T-cell (primary cell): ENCODE measurements at places on chromosomes 12 and 14.

DNA sequence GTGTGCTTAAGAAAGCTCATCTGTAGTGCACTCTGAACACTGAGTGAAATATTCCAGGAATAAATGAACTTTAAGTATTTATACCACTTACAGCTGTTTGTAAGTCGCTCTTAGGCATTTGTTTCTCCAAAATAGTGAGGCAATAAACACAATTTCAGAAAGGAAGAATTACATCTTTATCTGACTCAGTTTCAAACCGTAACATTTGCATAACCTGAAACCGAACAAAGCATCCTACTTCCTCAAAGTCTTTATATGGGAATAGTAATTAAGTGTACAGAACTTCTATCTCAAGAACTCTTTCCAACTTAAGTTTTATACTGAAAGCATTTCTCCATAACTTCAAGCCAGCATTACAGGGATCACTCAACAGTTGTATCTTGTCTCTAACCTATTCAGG is 58.4 kb downstream of the SOX5 start:
- DNase-seq: no peak

DNA sequence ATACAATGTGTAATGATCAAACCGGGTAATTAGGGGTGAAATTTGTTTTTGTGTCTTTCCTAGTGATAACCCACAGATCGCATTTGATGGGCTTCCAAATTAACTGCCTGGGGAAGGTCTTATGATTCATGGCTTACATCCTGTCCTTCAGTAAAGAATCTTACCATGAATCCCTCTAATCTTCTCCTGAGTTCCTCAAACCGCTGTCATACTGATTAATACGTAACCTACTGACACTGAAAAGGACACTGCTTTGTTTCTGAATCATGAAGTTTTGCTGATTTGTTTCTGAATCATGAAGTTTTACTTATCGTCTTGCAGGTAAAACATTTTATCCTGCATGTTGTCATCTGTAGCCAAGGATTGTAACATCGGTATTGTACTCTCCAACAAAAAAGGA is 52.0 kb upstream of the CRY1 start:
- DNase-seq: no peak

- DNase-seq: peak; percentile 56
Measured at GRCh38 chr14:72516936-72517700, 376.8 kb downstream of the DPF3 start.

DNA sequence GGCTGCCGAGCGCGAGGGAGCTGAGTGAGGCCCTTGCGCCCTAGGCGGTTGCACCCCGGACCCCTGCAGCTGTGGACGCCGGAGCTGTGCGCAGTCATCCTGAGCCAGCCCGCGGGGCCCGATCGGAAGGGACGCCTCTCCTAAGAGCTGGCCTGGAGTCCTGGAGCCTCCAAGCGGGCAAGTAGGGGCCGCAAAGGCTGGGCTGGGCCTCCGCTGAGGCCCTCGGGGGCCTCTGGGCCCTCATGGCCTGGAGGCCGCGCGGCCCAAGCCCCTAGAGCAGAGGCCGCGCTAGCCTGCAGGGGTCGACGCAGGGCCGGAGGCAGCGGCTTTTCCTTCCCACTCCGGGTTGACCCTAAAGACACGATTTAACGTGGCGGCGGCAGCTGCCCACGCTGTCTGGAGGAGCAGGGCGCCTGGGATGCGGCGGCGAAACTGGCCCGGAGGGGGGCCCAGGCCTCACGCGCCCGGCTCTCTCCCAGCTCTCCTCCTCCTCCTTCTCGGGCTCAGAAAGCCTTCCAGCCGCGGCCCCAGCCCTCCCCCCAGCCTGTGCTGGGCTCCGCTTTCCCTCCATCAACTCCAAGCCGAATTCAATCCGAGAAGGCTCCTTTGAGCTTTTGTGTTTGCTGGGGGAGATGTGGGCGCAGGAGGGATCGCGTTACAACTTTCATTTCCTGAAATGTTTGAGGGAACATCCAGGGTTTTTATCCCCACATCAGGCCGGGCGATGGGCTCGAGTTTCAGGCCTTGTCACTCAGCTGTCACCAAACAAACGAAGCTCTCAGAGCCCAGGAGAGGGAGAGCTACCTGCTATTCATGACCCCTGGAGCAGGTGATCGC is 11.6 kb downstream of the SIX1 start:
- DNase-seq: no peak

GRCh38 chr12:83214185-83214584 is 527.5 kb downstream of the TMTC2 start:
- DNase-seq: no peak

DNA sequence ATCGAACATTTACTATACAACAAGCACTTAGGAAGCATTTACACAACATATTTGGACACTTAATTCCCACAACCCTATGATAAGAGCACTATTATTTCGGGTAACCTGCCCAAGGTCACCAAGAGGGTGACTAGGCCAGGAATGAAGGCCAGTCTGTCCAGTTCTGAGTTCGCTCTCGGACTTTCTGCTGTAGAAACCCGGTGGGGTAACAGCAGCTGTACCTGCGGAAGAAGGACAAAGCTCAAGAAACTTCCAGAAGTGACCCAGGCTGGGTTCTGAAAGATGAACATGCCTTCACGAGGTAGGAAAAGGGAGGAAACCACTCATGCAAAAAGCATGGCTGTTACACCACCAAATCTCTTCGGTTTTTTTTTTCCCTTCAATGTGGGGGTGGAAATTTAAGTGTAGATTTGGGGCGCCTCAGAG is 10.8 kb downstream of the PLA2G1B start:
- DNase-seq: no peak

DNA sequence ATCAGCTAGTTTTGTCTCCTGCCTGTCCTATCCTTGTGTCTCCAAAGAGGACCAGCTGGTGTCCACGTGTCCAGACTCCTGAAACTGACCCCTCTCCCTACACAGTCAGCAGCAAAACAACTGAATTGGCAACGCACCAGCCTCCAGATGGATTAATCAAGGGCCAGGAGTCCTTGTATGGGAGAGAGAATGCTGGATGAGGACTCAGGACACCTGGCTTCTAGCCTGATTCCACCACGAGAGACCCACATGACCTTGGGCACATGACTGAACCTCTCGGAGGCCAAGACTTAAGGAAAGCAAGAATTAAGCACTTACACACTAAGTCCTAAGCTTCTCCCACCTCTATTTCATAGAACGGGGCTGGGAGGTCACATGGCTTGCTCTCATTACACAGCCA is 60.4 kb upstream of the CMKLR1 start:
- no peak for DNase-seq

DNA sequence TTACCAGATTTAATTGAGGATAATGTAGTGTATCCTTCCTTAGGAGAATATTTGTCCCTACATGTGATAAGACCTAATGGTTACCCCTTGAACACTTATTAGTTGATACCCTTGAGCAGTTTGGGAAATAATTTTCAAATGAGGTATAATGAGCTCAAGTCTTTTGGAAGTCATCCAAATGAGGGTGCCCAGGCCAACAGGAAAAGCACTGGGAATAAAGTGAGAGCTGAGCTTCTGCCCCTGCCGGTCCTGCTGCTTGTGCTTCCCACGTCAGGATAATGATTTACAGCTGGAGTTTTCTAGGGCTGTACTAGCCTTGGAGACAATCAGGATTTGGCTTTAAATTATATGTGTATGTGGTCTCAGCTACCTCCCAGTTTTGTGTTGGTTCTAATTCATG is 178.8 kb upstream of the FRMD6 start:
- DNase-seq: no peak

DNA sequence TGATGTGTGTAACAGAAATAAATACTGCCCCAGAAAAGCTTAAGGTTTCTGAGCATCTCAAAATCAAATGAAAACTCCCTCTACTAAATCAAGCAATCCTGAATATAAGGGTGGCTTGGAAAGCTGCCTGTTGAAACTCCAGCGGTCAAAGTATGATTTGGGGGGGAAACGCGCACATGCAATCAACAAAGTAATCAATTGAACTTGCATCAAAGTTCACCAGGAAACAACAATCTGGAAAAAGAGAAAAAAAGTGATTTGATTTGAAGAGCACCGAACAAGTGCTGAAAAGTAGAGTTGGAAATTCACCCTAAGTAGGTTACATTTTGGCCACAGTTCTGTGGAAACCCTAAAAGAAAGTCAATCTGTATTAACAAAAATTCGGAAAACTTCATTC is 700 bp downstream of the CNIH1 start:
- DNase-seq: no peak

DNA sequence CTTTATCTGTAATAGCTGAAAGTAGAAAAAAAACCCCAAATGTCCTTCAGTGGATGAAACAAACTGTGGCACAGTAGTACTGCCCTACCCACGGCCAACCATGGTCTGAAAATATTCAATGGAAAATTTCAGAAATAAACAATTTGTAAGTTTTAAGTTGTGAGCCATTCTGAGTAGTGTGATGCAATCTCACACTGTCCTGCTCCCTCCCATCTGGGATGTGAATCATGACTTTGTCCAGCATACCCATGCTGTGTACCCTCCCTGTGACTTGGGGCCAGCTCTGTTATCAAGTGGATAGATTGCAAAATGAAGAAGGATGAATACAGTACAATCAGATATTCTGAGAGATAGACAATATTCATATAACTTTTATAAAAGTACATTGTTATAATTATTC is 106.2 kb downstream of the SMOC1 start:
- no peak for DNase-seq

- no peak for DNase-seq
Measured at GRCh38 chr12:130514149-130514551, 176.5 kb downstream of the PIWIL1 start.

- no peak for DNase-seq
Measured at GRCh38 chr12:91388573-91388972, 206.0 kb upstream of the DCN start.

- DNase-seq: peak; percentile 8
Measured at GRCh38 chr12:124456652-124457152, 110.7 kb downstream of the NCOR2 start.

- DNase-seq: no peak
Measured at GRCh38 chr12:132494294-132495164, 4.6 kb downstream of the FBRSL1 start.

- no peak for DNase-seq
Measured at GRCh38 chr14:49982082-49982481, 89.2 kb downstream of the ARF6 start.

GRCh38 chr14:96614481-96614881 is 112.3 kb downstream of the PAPOLA start:
- DNase-seq: no peak

- no peak for DNase-seq
Measured at GRCh38 chr12:72268386-72268785, 3.8 kb upstream of the TRHDE start.

GRCh38 chr12:56256326-56256960 is 1.7 kb downstream of the ANKRD52 start:
- no peak for DNase-seq

DNA sequence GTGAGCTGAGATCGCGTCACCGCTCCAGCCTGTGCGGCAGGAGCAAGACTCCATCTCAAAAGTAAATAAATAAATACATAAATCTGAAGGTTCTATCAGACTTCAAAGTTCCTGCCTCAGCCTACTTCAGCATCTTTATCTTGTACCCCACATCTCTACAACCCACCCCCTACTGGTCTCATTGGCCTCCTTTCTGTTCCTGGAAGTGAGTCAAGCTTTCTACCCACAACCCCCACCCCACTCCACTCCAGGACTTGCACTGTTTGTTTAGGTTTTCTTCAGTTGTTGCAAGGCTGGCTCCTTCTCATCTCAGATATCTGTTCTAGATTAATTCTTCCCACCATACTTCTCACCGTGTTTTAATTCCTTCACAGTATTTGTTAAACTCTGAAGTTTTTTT is 714 bp upstream of the PSMC6 start:
- peak; percentile 29 for DNase-seq

GRCh38 chr12:75599061-75599460 is 87.7 kb upstream of the KRR1 start:
- no peak for DNase-seq

DNA sequence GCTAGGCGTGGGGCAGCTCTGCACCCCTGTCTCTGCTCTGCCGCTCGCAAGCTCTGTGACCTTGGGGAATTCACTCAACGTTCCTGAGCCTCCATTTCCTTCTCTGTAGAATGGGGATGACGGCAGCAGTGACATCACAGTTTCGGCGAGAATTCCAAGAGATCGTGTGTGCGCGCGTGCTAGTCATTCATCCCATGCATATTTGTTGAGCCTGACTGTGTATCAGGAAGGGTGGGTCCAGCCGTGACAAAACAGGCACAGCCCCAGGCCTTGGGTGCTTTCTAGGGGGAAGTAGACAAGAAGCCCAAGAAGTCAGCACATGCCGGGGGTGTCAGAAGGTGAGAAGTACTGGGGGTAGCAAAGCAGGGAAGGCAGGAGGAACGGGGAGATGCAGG is 145.6 kb upstream of the NCOR2 start:
- no peak for DNase-seq

GRCh38 chr12:125220404-125221273 is 155.4 kb downstream of the AACS start:
- no peak for DNase-seq

GRCh38 chr14:64109819-64110554 is 184.2 kb downstream of the ESR2 start:
- DNase-seq: no peak

GRCh38 chr14:69499436-69499835 is 14.9 kb downstream of the PLEKHD1 start:
- no peak for DNase-seq

DNA sequence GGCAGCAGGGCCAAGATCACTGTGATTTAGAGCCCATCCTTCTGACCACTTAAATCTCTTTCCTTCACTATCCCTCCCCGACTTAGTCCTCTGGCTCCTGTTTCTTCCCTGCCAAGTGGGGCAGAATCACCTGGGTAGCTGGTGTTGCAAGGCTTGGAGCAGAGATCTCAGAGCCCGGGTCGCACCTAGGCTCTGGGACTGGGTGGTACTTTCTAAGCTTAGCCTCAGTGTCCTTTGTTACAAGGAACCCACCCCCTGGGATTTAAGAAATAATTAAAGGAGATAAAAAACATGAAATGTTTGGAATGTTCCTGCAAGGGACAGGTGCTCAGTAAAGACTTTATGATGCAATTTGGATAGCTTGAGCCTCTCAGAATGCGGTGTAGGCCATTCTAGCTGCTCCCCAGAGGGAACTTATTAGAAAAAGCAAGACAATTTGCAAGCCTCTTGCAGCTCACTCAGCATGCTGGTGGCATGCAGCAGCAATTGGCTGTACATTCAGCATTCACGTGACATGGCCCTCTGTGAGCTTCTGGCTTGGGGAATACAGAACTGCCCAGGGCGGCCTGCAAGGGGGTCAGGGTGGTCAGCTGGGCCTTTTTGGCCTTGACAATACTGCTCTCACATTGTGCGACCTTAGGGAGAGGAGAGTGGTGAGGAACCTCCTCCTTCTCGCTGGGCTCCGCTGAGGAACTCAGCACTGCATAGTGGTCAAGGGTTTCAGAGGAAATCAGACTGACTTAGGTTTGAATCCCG is 16.8 kb downstream of the C14orf132 start:
- DNase-seq: no peak

DNA sequence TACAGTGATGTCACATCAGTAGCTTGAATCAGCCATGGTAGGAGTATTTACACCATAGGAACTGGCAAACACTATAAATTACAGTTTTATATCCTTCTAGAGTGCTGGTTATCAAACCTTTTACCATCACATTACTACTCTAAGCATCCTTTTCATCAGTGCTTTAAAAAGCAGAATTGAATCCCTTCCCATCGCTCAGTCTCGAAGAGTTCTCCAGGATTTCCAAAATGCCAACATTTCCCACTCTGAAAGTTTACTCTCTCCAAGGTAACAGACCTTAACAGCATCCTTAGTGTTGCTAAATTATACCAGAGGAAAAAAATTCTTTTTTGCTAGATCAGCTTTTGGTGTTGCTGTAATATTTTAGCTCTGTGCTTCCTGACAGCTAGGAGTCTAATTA is 209.4 kb upstream of the USP15 start:
- DNase-seq: no peak
